ENCODE measurements at places on chromosomes 7 and 10.

DNA sequence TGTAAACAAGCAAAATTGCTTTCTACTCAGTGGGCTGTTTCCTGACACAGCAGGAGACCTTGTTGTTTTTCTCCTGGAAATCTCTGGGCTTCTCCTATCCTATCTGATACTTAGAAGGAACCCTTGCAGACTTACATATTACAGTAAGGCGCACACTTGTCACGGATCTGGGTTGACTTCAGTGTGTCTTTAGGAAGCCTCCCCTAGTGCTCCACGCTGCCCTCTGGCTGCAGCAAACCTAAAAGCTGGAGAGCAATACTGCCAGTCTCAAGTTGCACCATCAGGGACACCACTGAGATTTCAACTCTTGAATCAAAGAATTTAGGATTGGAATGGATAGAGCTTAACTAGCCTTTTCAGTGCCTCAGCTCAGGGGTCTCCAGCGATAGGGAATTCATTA is 495.3 kb downstream of the LRMDA start:
- no peak for DNase-seq

GRCh38 chr10:1050554-1050953 is 1.6 kb upstream of the IDI1 start:
- DNase-seq: no peak

DNA sequence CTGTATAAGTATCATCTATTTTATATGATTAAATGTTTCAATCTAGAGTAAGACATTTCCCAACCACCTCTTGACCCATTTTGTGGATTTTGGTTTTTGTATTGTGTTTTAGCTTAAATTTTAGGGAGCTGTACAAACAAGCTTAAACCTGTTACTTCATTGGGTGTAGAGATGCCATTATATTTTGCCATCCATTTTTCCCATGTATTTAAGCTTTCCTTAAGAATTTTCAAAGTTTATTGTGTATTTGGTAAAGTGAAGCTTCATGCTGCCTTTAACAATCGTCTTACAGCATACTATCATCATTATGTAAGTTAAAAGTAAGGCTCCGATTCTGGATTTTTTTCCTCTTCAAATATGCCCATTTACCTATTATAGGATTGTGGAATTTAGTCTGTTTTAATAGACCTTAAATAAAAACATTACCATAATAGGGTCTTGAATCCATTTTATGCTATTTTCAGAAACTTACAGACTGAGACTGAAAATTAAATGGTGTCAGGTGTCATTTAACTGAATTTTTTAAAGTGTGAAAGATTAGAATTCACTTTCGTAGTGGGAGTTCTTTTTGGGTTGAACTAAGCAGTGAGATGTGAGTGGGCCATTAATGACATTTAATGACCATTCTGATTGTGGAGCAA is 2.2 kb downstream of the KMT2E start:
- no peak for DNase-seq

DNA sequence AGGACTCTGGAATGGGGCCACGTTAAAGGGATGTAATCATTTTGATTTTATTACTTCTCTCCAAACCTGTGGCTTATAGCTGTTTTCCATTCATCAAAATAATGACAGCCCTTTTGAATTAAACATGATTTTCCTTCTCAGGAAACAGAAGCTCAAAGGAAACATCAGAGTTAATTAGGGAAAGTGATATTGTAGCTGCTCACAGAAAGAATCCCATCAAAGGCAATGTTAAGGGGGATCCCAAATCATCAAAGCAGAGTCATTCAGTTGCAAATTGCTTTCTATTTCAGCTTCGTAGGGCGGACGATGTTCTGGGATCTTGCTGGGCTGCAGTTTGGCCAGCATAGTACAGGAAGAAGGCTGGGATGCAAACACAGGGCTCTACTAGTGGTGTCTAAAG is 563.2 kb downstream of the CCSER2 start:
- DNase-seq: no peak

DNA sequence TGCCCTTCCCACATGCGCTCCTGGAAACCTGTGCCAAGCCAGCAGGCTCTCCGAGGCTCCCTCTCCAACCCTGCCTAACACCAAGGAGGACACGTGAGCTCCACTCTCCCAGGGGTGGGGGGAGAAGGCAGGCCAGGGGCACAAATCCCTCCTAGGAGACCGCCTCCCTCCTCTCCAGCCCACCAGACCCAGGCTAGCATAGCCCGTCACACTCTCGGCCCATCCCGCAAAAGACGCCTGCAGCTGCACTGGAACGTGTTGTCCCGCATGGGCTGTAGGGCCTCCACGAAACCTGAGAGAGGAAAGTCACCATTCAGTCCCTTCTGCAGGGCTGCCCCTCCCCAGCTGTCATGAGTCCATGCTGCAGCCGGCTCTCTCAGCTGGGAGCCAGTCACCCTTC is 126.3 kb downstream of the MAD1L1 start:
- no peak for DNase-seq

DNA sequence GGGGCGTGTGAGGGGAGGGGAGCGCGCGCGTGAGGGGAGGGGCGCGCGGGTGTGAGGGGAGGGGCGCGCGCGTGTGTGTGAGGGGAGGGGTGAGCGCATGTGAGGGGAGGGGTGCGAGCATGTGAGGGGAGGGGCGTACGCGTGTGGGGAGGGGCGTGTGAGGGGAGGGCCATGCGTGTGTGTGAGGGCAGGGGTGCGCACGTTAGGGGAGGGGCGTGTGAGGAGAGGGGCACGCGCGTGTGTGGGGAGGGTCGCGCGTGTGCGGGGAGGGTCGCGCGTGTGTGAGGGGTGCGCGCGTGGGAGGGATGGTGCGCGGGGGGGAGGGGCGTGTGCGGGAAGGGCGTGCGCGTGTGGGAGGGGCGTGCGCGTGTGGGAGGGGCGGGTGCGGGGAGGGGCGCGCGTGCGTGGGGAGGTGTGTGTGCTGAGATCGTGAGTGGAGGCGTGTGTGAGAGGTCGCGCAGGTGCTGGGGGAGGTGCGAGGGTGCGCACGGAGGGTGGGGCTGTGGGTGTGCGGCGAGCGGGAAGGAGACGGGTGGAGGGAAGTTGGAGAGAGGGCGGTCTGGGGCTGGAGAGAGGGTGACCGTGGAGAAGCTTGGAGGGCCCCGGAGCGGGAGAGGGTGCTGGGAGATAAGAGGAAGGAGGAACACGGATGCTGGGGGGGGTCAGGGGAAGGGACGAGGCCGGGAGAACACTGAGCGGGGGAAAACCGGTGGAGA is 19.7 kb downstream of the MXI1 start:
- DNase-seq: peak; percentile 57

DNA sequence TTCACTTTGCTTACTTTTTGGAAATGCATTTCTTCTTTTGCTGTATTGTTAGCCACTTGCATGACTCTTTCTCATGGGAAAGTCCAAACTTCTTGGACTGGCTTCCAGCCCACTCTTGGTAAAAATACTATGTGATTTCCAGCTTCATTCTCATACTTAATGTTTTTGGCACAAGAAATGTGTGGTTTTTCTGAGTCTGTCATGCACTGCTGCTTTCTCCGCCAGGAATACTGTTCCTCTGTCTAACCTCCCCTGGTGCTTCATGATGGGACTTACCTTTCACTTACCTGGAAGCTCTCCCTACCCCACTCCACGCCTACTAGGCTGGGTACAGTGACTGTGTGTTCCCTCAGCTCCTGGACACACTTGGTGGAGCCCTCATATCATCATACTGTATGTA is 18.7 kb downstream of the MGAM2 start:
- no peak for DNase-seq

GRCh38 chr7:154953006-154953684 is 49.8 kb downstream of the PAXIP1 start:
- no peak for DNase-seq

GRCh38 chr7:94396037-94396431 is 1.3 kb downstream of the COL1A2 start:
- DNase-seq: no peak

DNA sequence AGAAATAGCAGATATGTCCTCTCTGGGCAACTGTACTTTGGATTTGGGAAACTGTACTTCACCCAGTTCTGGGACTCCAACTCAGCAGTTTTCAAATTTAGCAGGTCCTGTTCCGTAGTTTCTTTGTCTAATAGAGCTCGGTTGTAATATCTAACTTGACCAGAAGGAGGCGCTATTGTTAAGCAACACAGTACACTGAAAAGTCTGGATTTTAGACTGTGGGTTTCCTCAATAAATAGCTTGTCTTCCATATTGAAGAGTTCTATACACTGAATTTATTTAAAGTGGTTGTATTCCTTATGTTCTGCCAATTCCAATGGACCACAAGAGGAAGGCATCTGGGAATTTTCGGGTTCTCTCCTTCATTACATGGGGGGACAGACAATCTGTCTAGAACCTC is 39.8 kb downstream of the ELFN1 start:
- DNase-seq: no peak

- peak; percentile 12 for DNase-seq
Measured at GRCh38 chr10:69914398-69915214, 112.9 kb downstream of the COL13A1 start.

- no peak for DNase-seq
Measured at GRCh38 chr7:101564778-101565211, 64.3 kb downstream of the MYL10 start.

DNA sequence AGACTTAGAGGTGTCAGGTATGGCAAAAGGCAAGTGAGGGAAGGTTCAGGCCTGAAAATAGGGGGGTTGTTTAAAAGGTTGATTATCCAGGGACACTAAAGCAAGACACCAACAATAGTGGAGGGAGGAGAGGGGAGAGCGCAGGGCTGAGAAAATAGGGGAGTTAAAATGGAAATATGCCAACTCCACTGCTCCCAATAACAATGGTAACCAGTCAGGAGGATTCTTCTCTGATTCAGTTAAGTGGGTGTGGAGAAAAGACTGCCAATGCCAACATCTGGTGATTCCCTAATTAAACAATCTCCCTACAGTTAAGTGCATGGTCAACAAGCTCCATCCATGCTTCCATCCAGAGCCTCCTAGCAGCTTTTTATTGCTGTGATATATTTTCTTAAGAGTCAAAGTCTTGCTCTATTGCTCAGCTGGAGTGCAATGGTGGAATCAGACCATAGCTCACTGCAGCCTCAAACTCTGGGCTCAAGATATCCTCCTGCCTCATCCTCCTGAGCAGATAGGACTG is 183.3 kb downstream of the JAZF1 start:
- DNase-seq: no peak

GRCh38 chr7:945556-946255 is 8.8 kb downstream of the ADAP1 start:
- DNase-seq: no peak

GRCh38 chr7:124073310-124073645 is 40.4 kb upstream of the TMEM229A start:
- DNase-seq: no peak

DNA sequence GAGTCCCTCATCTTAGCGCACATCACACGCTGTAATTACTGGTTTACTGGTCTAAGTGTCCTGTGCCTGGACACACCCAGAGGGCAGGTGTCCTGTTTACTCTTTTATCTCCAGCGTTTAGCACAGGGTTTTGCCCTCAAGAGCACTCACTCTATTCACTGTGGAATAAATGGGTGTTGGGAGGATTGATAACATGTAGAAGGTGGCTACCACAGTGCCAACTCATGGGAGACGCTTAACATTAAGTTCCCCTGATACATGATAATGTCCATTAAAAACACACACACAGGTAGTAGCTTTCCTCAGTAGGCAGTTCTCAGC is 96.1 kb upstream of the EFCAB10 start:
- no peak for DNase-seq

GRCh38 chr7:131294553-131294952 is 33.1 kb upstream of the MKLN1 start:
- no peak for DNase-seq

DNA sequence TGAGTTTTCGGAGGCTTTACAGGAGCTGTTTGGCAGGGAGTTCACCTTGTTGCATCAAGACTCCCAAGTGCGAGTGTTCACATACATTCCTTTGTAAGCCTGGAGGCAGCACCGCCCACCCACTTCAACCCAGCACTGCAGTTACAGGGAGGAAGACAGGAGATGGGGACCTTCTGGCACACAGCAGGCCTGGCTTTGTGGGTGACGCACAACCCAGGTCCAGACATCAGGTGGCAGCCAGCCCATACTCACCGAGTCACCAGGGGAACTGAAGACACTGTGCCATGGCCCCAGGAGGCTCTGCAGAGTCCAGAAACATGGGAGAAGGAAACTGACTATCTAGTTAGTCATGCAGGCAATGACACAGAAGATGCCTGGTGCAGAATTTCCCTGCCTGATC is 305.9 kb upstream of the RNF32 start:
- DNase-seq: no peak

DNA sequence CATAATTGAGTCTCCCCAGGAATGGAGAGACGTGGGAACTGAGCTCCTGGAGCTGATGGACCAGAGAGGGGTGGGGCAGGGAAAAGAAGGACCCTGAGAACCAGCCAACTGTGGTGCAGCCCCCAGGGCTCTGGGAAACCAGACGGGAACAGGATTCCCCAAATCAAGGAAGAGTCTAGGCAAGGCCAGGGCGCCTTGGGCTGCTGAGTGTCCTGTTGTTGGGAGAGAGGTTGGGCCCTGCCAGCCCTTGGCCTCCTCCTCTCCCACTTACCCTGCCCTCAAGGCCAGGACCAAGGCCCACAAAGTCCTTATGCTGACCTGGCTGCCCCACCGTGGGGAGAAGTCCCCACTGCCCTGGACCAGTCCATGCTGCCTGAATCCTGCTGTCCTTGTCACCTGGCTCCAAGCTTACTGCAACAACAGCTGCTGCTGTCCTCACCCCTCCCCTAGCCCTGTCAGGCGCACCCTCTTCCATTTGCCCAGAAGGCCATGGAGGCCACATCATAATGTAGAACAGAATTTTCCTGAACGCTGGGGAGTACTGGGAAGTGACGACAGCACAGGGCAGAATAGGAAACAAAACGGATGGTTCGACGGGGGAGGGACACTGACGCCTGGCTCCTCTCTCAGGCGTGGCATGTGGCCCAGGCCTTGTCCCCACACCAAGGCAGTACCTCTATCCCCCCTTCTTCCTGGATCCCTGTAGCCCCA is 132.9 kb upstream of the ZMIZ1 start:
- no peak for DNase-seq

- no peak for DNase-seq
Measured at GRCh38 chr7:116752305-116753074, 80.5 kb downstream of the MET start.

- no peak for DNase-seq
Measured at GRCh38 chr7:102974366-102975236, 61.8 kb downstream of the LRRC17 start.

DNA sequence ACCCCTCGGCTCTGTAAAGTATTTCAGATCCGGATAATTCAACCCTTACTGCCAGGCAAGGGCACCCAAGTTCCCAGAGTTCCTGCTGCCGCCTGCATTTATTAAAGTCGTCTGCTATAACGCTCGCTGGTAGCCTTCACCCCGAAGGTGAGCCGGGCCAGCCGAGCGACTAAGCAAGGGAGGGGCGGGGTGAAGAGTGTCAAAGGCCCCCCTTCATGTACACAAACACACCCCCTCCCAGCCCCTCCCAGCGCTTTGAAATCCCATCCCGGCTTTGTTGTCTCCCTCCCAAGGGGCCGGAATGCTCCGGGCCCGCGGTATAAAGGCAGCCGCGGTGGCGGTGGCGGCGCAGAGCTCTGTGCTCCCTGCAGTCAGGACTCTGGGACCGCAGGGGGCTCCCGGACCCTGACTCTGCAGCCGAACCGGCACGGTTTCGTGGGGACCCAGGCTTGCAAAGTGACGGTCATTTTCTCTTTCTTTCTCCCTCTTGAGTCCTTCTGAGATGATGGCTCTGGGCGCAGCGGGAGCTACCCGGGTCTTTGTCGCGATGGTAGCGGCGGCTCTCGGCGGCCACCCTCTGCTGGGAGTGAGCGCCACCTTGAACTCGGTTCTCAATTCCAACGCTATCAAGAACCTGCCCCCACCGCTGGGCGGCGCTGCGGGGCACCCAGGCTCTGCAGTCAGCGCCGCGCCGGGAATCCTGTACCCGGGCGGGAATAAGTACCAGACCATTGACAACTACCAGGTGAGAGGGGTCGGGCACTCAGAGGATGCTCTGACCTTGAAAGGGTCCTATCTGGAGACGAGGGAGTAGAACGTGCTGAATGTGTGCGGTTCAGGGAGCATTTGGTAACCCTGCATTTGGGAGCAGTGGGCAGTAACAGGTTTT is at the start of gene DKK1:
TSS of gene DKK1 (plus strand) at position 349 of the 889 bp plus-strand sequence. CDS start at position 503, 154 bp downstream.
- no peak for DNase-seq
